T-helper 22 cell (primary cell): ENCODE measurements at places on chromosomes 13 and 19.

GRCh38 chr13:39616087-39616694 is 13.2 kb upstream of the LHFPL6 start:
- no peak for DNase-seq

DNA sequence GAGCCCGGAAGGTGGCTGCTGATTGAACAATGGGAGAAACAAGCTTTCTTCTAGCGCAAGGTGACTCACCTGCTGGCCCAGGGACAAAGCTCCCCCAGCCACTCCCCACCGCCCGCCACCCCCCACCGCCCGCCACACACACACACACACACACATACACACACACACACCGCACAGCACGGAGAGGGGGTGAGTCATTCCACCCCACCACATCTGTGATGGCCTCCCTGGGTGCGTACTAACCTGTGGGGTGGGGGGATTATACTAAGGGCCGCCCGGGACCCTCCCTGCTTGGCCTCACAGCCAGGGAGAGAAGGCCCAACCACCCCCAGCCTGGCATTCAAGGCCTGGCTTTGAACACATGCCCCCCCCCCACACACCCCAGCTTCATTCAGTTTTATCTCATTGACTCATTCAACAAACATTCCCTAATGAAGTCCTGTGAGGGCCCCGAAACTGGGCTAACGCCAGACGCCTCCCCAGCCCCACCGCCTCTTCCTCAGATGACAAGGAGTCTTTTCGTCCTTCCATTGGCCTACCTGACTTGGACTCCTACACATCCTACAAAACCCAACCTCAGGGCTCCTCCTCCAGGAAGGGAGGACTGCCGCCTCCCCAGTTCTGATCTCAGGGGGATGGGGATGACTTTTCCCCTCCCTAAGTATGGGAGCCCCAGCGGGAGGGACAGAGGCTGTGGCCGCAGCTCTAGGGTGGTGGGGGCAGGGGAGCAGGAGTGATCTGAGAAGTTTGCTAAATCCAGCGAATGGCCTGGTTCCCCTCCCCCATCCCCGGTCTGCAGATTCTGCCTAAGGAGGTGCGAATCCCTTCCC is 5.8 kb upstream of the ONECUT3 start:
- DNase-seq, result no peak

- DNase-seq, result no peak
Observed at GRCh38 chr13:105231579-105231978, 1303.9 kb downstream of the EFNB2 start.

GRCh38 chr13:32811297-32811800 is 204.9 kb upstream of the KL start:
- no peak for DNase-seq

GRCh38 chr19:19672816-19673215 is 4.2 kb downstream of the ZNF101 start:
- no peak for DNase-seq

GRCh38 chr19:54154603-54155345 is 4.7 kb downstream of the LENG1 start:
- no peak for DNase-seq

- DNase-seq, result no peak
Observed at GRCh38 chr19:34459614-34460013, 21.9 kb upstream of the WTIP start.

DNA sequence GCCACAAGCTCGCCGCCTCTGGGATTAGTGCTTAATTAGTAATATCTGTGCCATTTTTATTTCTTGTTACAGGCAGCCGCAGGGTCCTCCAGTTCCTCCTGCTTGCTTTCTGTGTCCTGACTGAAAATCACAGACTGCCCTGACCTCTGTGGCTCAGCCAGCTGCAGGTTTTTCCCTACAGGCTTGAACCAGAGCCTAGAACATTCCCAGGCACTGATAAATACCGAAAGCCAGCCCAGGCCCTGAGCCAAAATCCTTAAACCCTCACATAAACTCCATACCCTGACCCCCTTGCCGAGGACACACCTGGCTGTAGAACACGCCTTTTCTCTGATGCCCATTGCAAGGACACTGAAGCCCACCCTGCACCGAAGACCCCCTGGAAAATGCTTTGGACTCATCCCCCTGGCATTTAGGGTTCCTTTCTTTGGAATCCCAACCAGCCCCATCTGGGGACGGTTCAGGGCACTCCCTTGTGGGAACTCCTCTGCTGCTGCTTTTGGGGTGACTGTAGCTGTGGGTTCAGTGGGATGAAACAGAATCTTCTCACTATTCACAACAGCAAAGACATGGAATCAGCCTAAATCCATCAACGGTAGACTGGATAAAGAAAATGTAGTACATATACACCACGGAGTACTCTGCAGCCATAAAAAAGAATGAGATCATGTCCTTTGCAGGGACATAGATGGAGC is 15.5 kb downstream of the DPP9 start:
- no peak for DNase-seq

- DNase-seq, result no peak
Observed at GRCh38 chr13:113848431-113849260, 15.2 kb downstream of the GAS6 start.

- no peak for DNase-seq
Observed at GRCh38 chr13:64591971-64592370, 2638.2 kb downstream of the PCDH9 start.
